ENCODE measurements at places on chromosomes 6 and 20.
A peak's percentile ranks its signal among the peaks of the same experiment; 100 is the strongest.

DNA sequence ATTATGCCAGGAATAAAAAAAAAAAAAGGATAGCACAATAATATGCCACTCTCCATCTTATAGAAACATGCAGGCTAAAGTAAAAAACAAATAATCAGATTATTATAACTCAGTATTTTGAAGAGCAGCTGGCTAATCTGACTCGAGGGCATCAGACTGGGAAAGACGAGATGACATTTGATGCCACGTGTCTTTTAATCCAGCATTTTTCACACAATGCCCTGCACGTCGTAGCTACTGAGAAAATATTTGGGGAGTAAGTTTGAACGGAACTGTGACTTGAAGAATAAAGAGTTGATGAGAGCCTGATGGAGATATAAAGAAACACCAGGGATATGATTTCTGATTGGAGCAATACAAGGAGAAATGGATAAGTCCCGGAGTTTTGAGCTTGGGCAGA lies 237.7 kb downstream of the ARID1B start:
- no peak for DNase-seq

GRCh38 chr6:170347091-170347490 lies 40.5 kb downstream of the FAM120B start:
- DNase-seq = no peak

- peak; percentile 43 for DNase-seq
Observed at GRCh38 chr6:42960243-42961019, at the start of gene GNMT. Gene GNMT (plus strand): TSS chr6:42960754. CDS start chr6:42960768, 14 bp downstream.

DNA sequence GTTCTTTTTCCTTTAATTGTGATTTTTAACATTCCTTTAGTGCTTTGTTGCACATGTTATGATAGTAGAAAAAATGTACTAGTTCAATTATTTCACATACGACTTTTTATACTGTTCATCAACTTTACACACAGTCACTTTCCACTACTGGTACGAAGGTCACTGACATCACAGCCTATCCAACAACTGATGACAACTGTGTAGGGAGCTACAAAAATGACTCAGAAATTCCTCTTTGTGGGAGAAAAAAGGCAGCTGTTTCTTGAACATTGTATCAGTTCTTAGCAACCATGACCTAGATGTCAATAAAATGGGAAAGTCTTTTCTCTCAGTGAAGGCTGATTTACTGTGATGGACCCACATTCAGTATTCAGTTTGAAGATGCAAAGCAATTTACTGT lies 7.0 kb upstream of the ID4 start:
- DNase-seq = no peak

Data from effector CD8-positive, alpha-beta T cell (primary cell).